ENCODE measurements at places on chromosomes 4 and X.
A peak's percentile ranks its signal among the peaks of the same experiment; 100 is the strongest.

DNA sequence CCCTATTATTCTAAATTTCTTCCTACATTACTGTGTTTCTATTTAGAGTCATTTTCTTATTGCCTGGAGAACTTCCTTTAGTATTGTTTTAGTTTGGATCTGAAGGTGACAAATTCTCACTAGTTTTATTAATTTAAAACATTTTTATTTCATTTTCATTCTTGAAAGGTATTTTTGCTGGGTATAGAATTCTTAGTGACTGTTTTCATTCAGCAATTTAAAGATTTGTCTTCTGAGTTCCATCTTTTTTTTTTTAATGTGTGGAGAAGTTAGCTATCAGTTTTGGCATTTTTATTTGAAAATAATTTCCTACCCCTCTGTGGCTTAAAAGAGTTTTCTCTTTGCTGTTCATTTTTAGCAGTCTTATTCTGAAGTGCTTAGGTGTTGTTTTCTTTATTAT is 169.2 kb downstream of the FRAS1 start:
- DNase-seq: no peak

- no peak for DNase-seq
Measured at GRCh38 chrX:31543634-31544033, 471.8 kb upstream of the FTHL17 start.

GRCh38 chr4:167555338-167556022 is 321.2 kb upstream of the SPOCK3 start:
- no peak for DNase-seq

GRCh38 chrX:148282504-148282903 is 217.9 kb upstream of the AFF2 start:
- no peak for DNase-seq

- no peak for DNase-seq
Measured at GRCh38 chr4:13704761-13705160, 77.2 kb upstream of the BOD1L1 start.

- DNase-seq: no peak
Measured at GRCh38 chr4:159593681-159594080, 490.8 kb downstream of the RAPGEF2 start.

DNA sequence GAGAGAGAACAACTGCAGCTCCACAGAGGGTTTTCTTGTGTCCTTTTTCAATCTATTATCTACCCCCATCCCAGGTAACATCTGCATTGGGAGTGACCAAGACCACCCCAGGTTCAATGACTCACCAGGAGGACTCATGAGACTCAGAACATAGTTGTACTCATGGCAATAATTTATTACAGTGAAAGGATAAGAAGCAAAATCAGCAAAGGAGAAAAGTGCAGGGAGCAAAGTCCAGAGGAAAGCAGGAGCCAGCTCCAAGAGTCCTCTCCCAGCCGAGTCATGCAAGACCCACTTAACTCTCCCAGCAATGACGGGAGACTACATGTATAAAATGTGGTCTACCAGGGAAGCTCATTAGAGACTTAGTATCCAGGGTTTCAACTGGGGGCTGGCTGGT is 129.5 kb upstream of the RBPJ start:
- peak; percentile 41 for DNase-seq

- DNase-seq: peak; percentile 51
Measured at GRCh38 chrX:115562480-115562847, 1.5 kb downstream of the PLS3 start.

- peak; percentile 1 for DNase-seq
Measured at GRCh38 chrX:19225909-19226308, 103.6 kb upstream of the ADGRG2 start.

- peak; percentile 100 for DNase-seq
Measured at GRCh38 chr4:173252024-173252935, 81.9 kb downstream of the HMGB2 start.

DNA sequence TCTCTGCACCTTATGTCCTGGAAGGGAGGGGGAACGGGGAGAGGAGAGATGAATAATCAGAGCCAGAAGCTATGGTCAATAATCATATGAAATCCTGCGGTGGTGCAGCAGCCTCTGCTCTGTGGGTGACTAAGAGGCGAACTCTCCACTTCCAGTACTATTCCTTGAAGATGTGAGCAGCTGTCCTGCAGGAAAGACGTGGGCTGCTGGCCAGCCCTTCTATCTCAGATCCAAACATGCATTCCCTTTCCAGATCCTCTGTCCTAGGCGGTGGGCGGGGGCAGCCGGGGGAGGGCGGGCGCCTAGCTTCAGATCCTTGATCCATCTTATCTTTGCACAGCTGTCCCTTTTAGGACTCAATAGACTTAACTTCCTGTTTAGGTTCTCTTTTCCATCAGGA is 34.5 kb downstream of the SPINK2 start:
- DNase-seq: peak; percentile 96

DNA sequence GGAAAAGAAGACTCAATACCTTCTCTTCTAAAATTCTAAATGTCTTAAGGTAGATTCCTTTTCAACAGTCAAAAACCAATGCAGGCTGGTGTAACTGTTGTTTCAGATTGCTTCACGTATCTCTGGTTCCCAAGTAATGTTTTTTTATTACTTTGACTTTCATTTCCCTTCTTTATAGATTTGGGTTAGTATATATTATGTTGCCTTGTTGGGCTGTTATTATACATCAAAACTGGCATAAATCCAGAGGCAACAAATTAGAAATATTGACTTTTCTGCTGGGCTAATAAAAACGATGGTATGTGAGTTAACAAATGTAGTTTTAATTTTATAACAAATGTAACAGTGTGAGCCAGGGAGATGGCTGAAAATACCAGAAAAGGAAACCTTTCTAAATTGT is 444.7 kb upstream of the TENM3 start:
- DNase-seq: no peak

DNA sequence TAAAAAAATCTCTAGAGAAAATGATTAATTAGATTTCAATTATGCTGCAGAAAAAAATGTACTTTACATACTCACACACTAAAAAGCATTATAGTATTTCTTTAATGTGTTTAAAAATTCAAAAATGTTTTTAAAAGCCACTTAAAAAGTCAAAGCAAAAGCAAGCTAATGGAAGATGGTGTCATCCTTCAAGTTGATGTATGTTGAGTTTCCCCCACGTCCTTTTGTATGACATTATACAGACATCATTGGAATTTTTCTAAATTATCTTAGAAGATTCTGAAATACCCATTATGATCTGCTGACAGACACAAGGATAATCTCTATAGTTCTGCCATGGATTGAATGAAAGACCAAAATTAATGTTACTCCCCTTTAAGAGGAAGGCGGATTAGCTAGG is 393.7 kb upstream of the TENM3 start:
- DNase-seq: no peak

GRCh38 chr4:83339573-83339972 is 4.9 kb upstream of the HPSE start:
- DNase-seq: no peak

GRCh38 chrX:78104447-78105176 is 564 bp downstream of the PGK1 start:
- peak; percentile 31 for DNase-seq

- no peak for DNase-seq
Measured at GRCh38 chrX:94058728-94059382, 384.8 kb downstream of the FAM133A start.

DNA sequence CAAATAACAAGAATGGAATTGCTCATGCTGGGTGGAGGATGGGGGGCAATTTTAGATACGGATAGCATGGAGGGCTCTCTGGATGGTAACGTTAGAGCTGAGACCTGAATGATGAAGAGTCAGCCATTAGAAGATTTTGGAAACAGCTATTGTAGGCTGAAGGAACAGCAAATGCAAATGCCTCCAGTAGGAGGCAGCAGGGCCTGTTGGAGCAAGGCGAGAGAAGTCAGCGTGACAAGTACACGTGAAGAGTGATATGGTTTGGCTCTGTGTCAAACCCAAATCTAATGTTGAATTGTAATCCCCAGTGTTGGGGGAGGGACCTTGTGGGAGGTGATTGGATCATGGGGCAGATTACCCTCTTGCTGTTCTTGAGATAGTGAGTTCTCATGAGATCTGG is 59.3 kb upstream of the SOD3 start:
- DNase-seq: peak; percentile 20

GRCh38 chr4:24856586-24856985 is 56.3 kb downstream of the CCDC149 start:
- DNase-seq: peak; percentile 67

DNA sequence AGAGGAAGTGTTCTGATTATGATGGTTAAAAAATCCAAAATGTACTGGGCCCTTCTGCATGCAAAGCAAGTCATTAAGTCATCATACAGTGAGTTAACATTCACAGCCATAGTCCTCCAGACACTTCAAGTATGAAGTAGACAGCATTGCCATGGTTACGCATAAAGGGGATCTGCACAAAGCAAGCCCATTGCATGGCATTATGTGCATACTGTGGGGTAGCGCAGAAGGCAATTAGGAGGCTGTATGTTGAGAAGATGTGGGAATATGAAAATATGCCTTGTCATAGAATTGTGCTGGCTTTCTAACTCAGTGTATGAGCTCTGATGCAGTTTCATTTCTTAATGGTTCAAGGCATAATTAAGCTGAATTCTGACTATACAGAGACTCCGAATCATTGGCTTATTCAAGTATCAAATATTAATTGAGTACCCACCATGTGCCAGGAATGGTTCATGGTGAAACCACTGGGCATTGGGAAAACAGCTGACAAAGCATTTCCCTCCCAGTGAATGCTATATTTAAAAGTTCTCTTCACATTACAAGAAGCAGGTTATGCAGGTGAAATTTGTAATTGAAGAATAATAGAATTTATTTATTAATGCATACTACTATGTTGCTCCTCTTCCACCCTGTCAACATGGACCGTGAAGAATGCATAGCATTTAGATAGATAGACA is 588.9 kb downstream of the ZNF674 start:
- no peak for DNase-seq

DNA sequence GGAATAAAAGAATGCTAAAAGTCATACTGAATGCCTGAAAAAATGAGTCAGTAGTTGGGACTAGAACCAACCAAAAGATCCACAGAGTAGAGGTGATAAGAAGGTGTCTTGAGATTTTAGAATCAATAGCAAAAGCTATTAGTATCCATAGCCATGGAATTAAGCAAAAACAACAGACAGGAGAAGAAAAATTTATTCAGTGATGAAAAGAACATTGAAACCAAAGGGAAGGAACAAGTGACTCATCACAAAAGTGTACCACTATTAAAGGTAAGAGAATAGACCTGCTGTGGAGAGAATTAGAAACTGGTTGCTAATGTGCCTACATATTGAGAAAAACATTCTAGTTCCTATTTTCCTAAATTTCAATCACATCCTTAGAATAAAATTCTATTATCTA is 182.0 kb upstream of the NEIL3 start:
- DNase-seq: peak; percentile 4

DNA sequence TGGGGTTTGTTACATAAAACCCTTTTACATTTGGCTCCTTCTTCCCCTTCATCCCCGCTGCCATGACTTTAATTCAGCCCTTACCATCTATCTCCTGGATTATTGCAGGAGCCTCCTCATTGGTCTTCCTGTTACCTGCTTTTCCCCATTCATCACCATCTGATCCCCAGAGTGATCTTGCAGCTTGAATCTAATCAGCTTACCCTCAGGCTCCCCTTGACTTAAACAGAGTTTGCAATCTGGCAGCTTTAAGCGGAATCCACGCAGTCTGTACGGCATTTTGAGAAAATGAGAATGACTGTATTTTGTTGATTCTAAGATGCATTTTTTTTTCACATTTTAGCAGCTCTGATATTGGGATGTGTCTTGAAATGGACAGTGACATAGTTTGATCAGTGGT is 14.9 kb upstream of the PPEF1 start:
- no peak for DNase-seq

GRCh38 chr4:164508097-164508496 is 245.8 kb upstream of the SMIM31 start:
- DNase-seq: no peak

DNA sequence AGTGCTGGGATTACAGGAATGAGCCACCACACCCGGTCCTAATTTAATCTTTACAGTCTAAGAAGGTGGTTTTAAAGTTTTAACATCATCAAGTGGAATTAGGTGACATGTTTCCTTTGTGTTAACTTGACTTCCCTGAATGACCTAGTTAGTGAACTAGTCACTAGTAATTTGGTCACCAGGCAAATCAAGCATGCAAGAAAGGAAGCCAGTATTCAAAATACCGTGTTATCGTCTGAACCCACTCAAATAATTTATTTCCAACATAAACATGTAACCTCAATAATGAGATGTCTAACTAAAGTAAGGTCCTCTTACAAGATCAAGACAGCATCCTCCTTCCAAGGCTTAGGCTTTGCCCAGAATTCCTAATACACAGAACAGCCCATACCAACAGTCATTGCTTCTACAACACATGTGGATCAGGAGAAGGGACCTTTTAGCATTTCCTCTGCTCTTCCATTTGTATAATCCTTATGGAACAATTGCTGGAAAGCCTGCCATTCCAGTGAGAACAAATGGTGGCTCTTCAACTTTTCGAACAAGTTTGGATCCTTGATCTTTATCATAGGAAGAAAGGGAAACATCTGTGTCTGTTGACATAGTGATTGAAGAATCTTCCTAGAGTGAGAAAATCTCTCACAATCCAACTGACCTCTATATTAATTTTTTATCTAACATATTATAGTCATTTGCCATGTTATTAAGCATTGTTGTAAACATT is 97.2 kb downstream of the ANXA3 start:
- no peak for DNase-seq

- peak; percentile 81 for DNase-seq
Measured at GRCh38 chr4:111400741-111401140, 744.5 kb upstream of the FAM241A start.

DNA sequence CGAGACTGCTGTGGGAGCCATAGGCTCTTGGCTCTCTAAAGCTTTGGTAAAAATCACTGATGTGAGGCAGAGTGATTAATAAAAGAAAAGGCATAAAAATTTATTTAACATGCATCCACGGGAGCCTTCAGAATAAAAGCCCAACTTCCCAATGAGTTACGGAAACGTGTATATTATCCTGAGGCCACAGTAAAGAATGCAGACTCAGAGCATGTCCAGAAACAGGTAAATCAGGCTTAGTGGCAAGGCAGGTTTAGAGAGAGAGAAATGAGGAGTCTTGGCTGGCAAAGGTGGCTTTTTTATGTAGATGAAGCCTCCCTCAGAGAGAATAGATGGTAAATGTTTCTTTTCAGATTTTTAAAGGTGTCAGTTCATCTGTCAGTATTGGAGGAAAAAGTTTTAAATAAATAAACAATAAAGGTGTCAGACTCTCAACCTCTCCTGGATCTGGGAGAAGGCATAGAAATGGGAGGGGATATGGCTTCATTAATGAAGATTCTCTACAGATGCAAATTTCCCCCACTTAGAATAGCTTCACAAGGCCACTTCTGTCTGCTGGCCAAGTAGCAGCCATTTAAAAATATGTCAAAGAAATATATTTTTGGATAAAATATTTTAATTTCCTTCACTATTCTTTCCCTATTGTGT is 24.0 kb downstream of the C4orf51 start:
- DNase-seq: no peak

DNA sequence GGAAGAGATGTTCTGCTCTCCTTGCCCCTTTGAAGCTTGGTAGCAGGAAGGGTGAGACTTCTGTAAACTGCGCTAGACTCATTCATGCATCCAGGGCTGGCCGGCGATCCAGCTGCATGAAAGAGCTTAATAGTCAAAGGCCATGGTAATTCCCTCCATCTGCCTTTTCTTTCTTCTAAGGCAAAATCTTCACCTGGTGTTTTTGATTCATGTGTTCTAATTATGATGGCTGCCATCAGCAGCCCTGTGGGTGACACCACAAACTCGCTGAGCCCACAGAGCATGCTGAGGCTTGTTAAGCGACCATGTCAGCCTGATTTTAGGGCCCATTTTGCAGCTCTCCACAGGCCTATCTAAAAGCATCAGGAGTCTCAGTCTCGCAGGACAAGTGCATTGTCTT is 450.1 kb upstream of the TENM3 start:
- no peak for DNase-seq

- no peak for DNase-seq
Measured at GRCh38 chrX:82648062-82648461, 860.0 kb upstream of the POU3F4 start.

Data from IMR-90 (cell line).